NCI-H510A (cell line): ENCODE measurements at places on chromosomes 7 and 10.

DNA sequence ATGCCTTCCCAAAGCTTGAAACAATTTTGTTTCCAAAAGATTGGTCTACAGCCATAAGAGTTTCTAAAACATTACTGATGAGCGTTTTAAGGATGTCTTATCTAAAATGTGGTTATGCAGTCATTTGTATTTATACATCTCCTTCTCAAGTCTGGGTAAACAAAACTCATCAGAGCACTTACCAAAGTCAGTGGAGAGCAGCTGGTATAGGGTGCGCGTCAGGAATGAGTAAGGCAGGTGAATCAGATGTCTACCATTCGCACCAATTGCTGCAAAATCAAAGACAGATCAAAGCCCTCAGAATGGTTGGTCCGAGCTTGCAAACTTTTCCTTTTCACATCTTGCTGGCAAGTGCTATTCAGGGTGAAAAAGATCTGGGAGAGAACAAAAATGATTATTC is 65.6 kb upstream of the FAM171A1 start:
- DNase-seq, result no peak

GRCh38 chr7:95088536-95089215 is 181.3 kb downstream of the PPP1R9A start:
- DNase-seq, result no peak

DNA sequence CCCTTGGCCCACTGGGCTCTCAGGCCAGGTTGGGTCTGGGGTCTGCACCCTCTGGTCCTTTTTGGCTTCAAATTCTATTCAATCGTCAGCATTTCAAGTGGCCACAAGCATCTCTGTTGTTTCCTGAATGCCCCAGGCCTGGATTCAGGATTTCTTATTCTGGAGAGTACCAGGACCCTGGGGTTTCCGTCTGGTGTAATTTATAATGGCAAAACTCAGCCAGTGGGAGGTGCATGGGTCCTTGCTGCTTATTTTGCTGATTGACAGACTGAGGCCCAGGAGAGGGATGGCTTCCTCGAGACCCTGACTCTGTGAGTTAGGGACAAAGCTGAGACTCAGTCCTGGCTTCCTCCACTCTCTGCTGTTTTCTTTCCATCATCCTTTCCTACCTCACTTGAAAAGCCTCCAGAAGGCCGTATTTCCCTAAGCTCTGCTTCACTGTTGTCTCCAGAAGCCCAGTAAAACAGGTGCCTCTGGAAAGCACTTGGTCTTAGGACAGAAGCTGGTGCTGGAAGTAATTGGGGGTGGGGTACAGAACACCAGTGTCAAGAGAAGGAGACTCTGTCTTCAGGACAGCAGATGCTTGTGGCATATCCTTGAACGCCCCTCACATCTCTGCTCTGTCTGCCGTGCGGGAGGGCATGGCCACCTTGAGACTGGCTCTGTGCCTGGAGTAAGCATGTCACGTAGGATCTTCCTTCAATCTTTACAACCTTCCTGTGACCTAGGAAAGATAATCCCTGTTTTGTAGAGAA is 39.4 kb upstream of the SH2D4B start:
- DNase-seq, result no peak

DNA sequence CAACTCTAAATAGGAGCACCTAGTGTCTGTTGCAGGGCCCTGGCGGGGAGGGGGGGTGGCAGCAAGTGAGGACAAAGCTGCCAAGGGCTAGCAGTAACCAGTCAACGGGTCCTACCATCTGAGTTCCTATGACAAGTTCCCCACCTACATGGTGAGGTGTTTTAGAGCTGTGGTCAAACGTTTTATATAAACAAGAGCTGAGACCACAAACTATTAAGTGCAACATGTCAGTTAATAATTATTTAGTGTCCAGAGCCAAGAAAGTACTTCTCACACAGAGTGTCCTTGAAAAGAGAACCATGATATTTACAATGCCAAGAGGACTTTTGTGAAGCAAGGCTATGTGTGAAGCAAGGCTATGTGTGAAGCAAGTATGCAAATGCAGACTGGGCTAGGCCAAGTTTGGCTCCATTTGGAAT is 434.7 kb downstream of the TNS3 start:
- DNase-seq, result no peak

DNA sequence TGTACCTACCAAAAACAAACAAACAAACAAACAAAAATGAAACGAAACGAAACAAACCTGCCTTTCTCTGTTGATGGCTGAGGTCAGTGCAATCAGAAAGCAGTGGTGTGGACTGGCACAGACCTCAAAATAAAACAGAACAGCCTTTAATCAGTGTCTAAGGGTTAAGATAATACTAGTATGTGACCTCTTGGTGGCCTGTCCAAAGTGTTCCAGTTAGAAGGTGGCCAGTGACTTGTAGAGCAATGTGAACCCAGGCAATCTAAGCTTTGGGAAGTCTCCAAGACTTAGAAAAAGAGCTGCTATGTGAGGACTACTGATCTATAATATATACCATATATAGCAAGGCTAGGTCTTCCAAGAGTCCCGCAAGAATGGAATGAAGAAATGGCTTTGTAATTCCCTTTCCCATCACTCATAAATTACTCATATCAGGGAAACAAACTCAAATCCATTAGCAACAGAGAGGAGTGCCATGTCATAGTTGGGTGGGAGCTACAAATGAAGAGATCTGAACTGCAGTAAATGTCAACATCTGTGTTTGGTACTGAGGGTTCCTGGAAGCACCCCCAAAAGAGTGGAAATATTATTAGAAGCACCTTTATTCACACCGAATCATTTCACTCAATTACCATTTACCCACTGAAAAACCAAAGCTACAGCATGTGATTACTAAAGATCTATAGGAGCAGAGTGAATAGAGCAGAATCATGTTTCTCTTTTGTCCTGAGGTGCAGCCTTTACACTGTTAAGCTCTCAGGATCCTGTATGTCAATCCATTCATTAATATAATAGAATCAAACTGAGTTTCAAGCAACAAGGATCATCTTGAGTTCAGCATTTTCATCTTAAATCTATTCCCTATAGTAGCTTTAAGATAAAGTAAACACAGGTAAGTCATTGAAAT is 28.0 kb downstream of the ABLIM1 start:
- DNase-seq, result no peak

DNA sequence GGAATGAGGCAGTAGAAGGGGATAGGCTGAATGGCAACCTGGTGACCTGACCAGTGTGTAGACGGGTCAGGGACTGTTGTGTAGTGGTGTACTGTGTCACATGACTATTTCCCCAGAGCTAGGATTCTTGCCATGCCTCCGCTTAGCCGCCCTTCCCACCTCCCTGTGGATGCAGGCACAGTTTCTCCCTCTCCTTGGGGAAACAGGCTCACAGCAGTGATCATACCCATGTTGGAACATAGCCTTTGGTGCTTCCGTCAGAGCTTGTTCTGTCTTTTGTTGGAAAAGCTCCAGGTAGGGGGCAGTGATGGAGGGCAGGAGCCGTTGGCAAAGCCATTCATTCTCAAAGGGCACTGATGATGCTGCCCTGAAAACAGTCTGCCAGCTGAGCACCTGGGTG is 44.3 kb downstream of the OGDH start:
- no peak for DNase-seq

DNA sequence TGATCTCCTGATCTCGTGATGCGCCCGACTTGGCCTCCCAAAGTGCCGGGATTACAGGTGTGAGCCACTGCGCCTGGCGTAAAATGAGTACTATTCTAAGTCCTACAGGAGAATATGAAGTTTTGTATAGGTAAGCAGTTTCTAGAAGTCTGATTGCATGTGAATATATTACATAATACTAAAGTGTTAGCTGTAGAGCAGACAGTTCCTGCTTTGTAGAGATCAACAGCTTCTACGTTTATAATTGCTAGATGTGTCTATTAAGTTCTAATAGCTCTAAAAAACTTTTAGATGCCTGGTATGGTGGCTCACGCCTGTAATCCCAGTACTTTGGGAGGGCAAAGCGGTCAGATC is 8.5 kb downstream of the CRCP start:
- DNase-seq, result no peak

GRCh38 chr10:104406715-104407650 is 53.4 kb downstream of the CFAP58 start:
- DNase-seq, result no peak

GRCh38 chr7:85175217-85175616 is 11.6 kb downstream of the SEMA3D start:
- DNase-seq, result no peak
